CD14-positive monocyte (primary cell): ENCODE measurements at places on chromosomes 5 and 9.

- DNase-seq = peak; percentile 44
Measured at GRCh38 chr9:79858508-79858907, 286.7 kb downstream of the TLE4 start.

GRCh38 chr9:25684321-25684720, 6.1 kb upstream of the TUSC1 start:
- DNase-seq = no peak

DNA sequence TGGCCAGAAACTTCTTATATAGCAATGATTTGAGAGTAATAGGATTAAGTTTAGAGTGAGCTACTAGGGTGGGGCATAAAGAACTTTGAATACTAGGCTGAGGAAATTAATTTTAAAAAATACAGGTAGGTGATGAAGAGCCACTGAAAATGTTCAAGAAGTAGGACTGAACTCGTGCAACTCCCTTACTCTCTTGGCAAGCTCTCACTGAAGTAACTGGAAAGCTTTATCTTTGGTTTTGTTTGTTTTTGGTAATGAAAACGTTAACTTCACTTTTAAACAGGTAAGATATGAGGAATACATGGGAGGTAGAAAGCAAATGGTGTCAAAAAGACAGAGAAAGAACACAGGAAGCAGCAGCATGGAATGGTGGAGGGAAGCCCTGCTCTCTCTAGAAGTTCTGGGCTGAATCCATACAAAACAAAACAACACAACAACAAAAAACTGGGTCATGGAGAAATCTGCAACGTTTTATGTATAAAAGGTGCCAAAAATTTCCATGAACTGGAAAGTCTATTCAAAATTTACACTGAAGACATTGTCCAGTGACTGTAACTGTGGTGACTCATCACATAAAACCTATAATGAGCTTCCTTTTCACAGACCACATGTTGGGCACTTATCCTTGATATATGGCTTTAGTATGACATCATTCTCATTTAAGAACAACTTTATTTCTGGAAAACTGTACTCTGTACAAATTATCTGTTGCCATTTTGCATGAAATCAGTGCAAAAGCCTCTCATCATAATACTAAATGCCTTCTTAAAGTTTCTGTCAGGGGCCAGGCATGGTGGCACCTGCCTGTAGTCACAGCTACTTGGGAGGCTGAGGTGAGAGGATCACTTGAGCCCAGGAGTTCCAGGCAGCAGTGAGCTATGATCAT, 91.2 kb upstream of the CHD1 start:
- peak; percentile 55 for DNase-seq

DNA sequence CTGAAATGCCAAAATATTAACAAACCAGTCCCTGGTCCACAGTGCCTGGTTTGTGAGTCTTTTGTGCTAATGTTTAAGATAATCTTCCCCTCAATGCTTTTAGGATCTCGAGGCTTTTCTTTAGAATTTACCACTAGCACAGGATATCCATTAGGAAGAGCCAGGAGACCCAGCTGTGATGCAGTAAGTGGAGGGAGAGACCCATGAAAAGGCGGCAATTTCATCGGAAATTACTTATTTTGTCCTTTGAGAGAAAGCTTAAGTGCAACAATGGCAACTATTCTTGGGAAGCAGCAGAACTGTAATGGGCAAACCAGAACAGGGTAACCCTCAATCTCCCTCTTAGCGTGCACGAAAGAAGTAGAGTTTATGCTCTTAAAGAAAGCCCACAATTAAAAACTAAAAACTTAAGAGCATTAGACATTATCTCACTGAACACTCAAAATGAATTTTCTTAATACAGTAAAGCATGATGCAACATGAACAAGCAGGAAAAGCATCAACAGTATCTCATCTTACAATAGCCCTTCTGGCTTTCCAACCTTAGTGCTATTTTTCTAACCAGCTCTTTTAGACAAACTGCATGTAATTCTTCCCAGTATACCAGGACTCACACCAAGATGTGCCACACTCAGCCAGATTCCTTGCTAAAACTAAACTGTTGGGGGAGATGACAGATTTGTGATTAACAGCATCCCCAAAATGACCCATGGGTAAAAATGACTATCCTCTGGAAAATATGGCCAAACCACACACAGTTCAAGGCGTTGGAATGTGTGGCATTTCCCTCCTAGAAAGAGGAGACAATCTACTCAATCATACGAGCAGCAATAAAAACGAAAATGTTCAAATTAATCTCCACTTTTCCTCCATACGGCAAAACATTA, 36.4 kb downstream of the PWWP2A start:
- DNase-seq = no peak
